ENCODE measurements at places on chromosomes 12 and 14. TPM values are rescaled to one million over a fixed set of nuclear protein-coding genes. Genes with fewer than 3 reads are reported as not detected.

RNF10 gene
- 218 TPM for total RNA-seq

MYBPC1 gene
- 0.06 TPM for total RNA-seq

PELI2 gene
- total RNA-seq: 15.0 TPM

TGM1 gene
- 7.6 TPM for total RNA-seq

POTEM gene
- not detected for total RNA-seq
